Stimulated activated CD8-positive, alpha-beta memory T cell treated with anti-CD3 and anti-CD28 coated beads, Interleukin-4, amount 100 ng/mL, for 48 hours (primary cell): ENCODE measurements at places on chromosomes 2 and 18.

DNA sequence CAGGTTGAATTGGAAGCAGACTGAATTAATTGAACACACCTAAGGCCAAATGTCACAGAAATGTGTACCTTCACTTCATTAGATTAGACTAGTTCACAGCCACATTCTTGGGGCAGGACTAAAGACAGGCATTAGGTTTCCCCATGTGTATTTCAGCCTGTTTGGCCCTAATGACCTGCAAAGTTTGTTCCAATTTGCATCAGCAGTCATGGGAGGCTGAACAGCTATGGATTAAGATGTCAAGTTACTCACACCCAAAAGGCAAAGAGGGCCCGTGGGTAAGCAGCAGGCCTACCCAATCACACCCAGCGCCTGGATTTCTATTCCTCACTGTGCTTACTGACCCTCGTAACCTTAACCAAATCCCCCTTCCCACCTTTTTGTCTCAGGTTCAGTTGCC is 99.6 kb upstream of the RIOK3 start:
- DNase-seq, result no peak

GRCh38 chr2:143725400-143725799 is 596.2 kb downstream of the ARHGAP15 start:
- no peak for DNase-seq

- no peak for DNase-seq
Measured at GRCh38 chr2:169968743-169969142, 141.5 kb downstream of the UBR3 start.

DNA sequence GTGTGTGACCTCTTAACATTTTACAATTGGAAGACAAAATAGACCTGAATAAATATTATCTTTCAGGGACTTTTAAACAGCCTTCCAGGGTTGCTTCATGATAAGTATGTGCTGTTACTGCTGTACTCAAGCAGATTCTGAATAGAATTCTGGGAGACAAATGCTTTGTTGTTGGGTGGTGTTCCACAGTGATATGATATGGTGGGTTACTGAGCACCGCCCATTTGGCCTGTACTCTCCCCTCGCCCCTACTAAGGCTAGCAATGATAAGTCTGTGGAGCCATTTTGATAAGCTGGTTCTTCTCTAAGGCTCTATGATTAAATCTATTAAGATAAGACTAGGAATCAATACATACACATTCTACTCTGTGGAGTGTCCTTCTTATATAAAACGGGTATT is 89.8 kb upstream of the ITGA4 start:
- DNase-seq, result no peak

- DNase-seq, result no peak
Measured at GRCh38 chr18:9117980-9118841, 15.7 kb downstream of the NDUFV2 start.

GRCh38 chr2:230018153-230018552 is 50.6 kb downstream of the SLC16A14 start:
- no peak for DNase-seq

DNA sequence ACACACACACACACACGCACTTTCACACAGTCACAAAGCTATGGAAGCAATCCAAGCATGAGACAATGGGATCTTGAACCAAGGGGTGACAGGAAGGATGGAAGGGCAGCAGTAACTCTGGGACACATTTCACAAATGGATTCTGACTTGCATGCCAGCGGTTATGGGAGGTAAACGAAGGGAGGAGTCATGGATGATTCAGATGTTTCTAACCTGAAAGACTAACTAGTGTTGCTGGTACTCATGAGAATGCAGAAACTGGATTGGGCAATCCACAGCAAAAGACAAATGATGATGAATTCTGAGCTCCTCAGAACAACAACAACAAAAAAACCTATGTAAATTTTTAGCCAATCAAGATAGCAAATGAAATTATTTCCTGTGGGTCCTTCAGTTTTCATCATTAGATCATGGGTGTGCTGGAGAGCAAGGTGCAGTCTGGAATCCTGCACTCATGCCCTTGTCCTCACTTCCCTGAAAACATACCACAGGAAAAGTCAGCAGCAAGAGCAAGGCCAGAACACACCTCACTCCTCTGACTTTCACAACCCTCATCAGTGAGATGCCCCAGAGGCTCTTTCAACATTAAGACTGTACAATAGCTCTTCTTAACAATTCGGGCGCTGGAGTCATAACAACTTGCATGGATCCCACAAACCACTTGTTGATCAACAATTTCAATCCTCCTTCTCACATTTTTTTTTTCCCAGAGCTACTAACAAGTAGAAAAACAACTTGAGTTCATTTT is 32.6 kb downstream of the ABCA12 start:
- DNase-seq, result no peak

DNA sequence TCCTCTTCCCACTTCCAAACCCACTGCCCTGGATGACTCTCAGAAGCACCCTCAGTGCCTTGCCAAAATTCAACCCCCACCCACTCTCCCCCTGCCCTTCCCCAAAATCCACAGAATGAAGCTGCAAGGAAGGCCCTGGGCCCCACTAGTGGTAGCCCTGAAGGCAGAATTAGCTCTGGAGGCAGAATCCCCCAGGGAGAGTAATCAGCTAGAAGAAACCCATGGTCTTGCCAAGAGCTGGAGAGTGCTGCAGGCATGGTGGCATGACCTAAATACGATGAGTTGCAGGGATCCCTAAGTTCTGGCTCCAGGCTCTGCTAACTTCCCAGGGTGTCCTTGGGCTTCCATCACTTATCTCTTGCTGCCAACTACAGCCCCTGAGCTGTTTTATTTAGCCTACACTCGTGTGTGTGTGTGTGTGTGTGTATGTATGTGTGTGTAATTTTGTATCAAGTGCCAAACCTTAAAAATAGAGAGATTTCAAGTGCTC is 7.9 kb downstream of the GAD1 start:
- no peak for DNase-seq

- peak; percentile 32 for DNase-seq
Measured at GRCh38 chr2:10721396-10722251, at the start of gene ATP6V1C2. TSS of gene ATP6V1C2 (plus strand) at chr2:10721630. CDS start at chr2:10722850, 1,220 bp downstream.

- no peak for DNase-seq
Measured at GRCh38 chr2:60556576-60557485, 3.4 kb upstream of the BCL11A start.

- DNase-seq, result no peak
Measured at GRCh38 chr2:196403471-196403870, 232.1 kb upstream of the STK17B start.

GRCh38 chr2:128199141-128199540 is 108.1 kb downstream of the UGGT1 start:
- no peak for DNase-seq

GRCh38 chr18:58721566-58722239 is 50.4 kb downstream of the MALT1 start:
- no peak for DNase-seq

GRCh38 chr2:190891372-190891771 is 10.8 kb downstream of the GLS start:
- no peak for DNase-seq

GRCh38 chr2:163753726-163754125 is 17.9 kb upstream of the FIGN start:
- no peak for DNase-seq

GRCh38 chr2:68157002-68157401 is 686 bp upstream of the PNO1 start:
- DNase-seq, result no peak

- DNase-seq, result peak; percentile 28
Measured at GRCh38 chr18:65938592-65939372, 188.0 kb downstream of the CDH7 start.

- DNase-seq, result no peak
Measured at GRCh38 chr18:74370115-74370514, 54.5 kb downstream of the C18orf63 start.

DNA sequence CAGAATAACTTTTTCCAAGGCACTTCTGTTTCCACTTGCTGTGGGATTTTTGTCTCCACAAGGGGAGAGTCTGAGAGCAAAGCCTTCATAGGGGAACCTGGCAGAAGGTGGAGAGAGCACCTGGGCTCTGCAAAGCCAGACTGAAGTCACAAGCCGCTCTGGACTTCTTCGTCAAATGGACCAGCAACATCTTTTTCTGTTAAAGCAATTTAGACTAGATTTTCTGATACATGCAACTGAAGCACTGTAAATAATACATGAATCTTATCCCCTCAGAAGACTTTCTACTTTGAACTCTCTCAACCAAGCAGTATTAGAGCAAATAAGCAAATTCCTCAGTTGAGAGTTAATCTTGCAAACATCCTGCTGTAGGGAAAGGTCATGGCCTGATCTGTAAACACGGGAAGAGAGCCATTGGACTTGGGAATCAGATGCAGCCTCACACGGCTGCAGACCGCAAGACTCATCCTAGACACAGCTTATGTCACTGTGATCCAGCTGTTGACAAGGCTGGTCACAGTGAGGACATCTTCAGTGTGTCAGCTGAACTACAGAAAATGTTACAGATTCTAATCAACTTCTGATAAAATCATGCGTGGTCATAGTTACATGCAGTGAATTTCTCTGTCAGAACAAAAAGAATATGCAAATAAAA is 3.2 kb downstream of the SH3YL1 start:
- no peak for DNase-seq

GRCh38 chr18:3402982-3403451 is 47.0 kb upstream of the TGIF1 start:
- no peak for DNase-seq

- no peak for DNase-seq
Measured at GRCh38 chr2:206832873-206833272, 67.5 kb downstream of the FASTKD2 start.

- DNase-seq, result no peak
Measured at GRCh38 chr18:2002151-2002550, 569.2 kb downstream of the METTL4 start.

DNA sequence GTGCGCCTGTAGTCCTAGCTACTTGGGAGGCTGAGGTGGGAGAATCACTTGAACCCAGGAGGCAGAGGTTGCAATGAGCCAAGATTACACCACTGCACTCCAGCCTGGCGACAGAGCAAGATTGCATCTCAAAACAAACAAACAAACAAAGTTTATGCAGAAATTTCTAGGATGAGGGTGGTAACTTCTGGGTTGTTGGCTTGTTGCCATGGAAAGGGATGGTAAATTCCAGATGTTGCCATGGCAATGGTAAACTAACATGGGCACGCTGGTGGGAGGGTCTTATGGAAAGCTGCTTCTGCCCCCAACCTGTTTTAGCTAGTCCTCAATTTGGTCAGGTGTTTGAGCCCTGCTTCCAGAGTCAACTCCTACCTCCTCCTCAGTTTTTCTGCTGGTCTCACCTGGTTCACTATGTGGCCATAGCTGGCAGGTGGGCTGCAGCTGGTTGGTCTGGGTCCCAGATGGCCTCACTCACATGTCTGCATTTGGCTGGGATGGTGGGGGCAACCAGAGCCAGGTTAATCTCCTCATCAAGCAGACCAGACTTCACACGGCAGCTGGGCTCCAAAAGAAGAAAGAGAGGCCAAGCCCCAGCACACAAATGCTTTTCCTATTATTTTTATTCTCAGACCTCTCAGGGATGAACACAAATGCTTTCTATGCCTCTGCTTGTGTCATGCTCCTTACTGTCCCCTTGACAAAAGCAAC is 26.6 kb upstream of the TEX44 start:
- no peak for DNase-seq

- peak; percentile 38 for DNase-seq
Measured at GRCh38 chr2:136362676-136363390, 244.9 kb upstream of the CXCR4 start.

- DNase-seq, result no peak
Measured at GRCh38 chr2:34997779-34998178, 1357.8 kb upstream of the CRIM1 start.

GRCh38 chr2:104668631-104669030 is 185.3 kb upstream of the POU3F3 start:
- no peak for DNase-seq

DNA sequence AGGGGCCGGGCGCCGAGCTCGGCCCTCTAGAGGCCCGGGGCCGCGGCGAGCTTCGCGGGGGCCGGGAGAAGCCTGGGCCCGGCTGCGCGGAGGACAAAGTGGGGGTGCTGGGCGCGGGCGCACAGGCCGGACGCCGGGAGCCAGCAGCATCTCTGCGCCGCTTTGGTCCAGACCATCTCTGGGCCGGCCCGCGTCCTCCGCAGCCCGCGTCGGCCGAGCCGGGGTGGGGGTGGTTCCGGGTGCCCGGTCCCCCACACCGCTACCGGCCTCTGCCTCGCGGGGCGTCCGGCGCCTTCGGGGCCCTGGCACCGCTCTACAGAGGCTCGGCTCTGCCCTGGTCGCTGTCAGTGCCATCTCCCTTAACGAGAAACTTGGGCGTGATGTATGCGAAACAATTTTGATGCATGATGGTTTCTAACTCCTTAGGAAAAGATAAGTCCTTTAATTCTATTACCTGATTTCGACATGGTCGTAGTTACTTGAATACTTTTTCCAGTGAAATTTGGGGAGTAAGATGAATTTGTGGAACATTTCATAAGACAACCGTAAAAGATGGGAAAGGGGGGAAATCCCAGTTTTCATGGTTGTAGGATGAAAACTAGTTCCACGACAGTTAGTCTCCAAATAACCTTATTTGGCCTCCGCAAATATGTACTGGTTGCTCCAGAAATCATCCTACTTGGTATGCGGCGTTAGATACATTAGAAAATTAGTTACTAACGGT is 562 bp downstream of the TWSG1 start:
- peak; percentile 50 for DNase-seq

- no peak for DNase-seq
Measured at GRCh38 chr18:79620576-79621165, 58.9 kb upstream of the CTDP1 start.

- DNase-seq, result peak; percentile 25
Measured at GRCh38 chr2:109351164-109351756, 222.3 kb downstream of the SH3RF3 start.

GRCh38 chr18:6778459-6779247 is 49.1 kb downstream of the ARHGAP28 start:
- DNase-seq, result no peak

- DNase-seq, result no peak
Measured at GRCh38 chr2:240780023-240780700, 39.9 kb downstream of the KIF1A start.

- DNase-seq, result no peak
Measured at GRCh38 chr2:224086226-224086914, 47.3 kb upstream of the SERPINE2 start.

- DNase-seq, result no peak
Measured at GRCh38 chr18:27213123-27213717, 28.1 kb upstream of the CHST9 start.

- DNase-seq, result no peak
Measured at GRCh38 chr2:45923701-45924100, 272.2 kb downstream of the PRKCE start.

GRCh38 chr18:2641638-2642037 is 13.9 kb upstream of the SMCHD1 start:
- DNase-seq, result no peak

DNA sequence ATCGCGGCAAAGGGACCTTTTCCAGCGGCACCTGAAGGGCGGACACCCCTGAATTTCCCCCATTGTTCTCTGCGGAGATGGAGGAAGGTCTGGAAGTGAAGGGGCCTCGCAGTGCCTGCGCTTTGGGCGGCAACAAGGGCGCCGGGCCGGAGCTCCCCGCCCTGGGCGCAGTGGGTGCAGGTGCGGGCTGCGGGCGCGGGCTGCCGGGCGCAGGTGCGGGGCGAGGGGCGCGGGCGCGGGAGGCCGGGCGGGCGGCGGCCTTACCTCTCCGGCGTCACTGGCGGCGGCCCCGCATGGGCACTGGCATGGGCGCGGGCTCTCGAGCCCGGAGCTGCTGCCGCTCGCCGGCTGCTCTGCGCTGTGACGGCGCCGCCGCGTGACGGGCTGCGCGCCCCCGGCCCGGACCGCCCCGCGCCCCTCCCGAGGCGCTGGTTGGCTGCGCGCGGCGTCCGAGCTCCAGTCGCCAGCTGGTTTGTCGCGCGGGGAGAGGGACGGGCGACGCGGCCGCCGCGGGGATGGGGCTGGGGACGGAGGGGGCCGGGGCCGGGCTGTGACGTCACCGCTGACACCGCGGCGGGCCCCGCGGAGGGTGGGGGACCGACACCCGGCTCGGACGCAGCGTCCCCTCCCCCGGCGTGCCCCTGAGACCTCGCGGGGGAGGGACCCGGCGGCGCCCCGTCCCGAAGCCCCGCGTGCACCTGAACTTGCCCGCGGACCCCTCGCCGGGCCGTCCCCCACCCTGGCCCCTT is at the start of gene KIF1A:
Gene KIF1A (minus strand): TSS at position 362 of the 749 bp plus-strand sequence. CDS start 22,467 bp downstream, outside the sequence.
- DNase-seq, result peak; percentile 30
